ENCODE measurements at places on chromosomes 11 and 22.

GRCh38 chr11:26914968-26915367, 78.9 kb upstream of the FIBIN start:
- DNase-seq, result no peak

GRCh38 chr11:110158317-110159200, 65.4 kb downstream of the ZC3H12C start:
- DNase-seq, result no peak

GRCh38 chr22:35564975-35565867, 24.6 kb downstream of the RASD2 start:
- no peak for DNase-seq

DNA sequence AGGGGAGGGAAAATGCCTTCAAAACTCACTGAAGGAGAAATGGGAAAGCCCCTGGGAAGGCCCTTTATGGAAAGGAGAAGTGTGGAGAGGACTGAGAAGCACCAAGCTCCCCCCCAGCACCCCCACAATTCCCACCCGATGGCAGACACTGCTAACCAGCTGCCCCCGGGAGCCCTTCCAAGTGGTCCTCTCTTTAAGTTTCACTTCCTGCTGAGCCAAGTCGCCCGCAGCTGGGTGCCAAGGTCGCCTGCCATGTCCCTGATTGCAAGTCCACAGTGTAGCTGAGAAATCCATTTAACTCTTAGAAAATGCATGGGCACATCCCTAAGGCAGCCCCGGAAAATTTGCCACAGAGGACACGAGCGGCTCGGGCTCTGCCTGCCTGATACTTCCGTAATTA, 68.2 kb downstream of the GALNT18 start:
- DNase-seq, result no peak

DNA sequence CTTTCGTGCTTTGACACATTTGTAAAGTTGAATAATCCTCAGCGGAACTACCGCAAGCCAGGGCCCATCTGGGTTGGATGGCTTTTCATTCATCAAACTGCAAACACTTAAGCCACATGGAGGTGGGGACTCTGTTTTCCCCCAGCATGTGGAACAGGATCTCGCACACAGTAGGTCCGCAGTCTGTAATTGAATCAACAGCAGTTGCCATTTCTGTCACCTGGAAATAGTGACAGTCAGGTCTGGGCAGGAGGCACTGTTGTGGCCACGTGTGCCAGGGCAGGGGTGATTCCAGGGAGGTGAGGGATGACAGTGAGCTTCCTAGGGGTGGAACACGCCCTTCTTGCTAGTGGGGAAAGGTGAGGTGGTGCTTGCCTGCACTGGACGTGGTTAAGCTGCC, 50.7 kb upstream of the ANO1 start:
- DNase-seq, result no peak

- no peak for DNase-seq
Measured at GRCh38 chr22:46525389-46526243, 11.8 kb downstream of the CELSR1 start.

DNA sequence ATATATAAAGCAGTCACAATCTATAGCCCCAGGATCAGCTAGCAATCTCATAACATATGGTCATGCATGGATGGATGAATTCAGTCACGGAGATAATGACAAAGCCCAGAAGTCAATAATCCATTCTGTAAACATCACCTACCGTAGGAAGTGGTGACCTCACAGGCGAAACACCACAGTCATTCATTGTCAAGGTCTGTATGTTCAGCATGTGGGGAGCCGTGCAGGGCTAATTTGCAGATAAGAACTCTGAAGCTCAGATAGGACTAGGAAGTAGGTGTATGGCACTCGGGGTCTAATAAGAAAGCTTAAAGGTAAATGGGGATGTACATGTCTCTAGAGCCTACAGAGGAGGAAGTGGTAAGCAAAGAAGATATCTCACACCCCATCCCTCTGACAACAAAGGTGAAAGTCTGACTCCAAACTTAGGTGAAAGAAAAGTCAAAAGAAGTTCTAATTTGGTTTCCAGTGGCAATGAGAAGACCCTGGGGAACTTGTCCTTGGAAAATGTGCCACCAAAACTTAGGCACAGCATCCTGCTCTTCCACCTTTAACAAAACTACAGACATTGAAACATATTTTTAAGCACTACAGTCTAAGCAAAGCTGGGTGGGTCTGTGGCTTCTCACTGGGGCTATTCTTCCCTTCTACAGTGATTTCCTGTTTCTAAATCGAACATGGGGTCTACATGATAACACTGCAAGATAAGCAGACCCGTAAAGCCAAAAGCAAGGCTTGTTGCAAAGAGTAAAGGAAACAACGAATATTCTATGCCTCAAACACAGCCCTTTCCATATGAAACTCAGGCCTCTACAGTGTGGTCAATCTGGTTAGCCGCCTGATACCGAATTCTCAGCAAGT, 5.2 kb downstream of the CRTAM start:
- DNase-seq, result no peak

GRCh38 chr11:69799582-69799981, 19.6 kb downstream of the FGF3 start:
- DNase-seq, result no peak

DNA sequence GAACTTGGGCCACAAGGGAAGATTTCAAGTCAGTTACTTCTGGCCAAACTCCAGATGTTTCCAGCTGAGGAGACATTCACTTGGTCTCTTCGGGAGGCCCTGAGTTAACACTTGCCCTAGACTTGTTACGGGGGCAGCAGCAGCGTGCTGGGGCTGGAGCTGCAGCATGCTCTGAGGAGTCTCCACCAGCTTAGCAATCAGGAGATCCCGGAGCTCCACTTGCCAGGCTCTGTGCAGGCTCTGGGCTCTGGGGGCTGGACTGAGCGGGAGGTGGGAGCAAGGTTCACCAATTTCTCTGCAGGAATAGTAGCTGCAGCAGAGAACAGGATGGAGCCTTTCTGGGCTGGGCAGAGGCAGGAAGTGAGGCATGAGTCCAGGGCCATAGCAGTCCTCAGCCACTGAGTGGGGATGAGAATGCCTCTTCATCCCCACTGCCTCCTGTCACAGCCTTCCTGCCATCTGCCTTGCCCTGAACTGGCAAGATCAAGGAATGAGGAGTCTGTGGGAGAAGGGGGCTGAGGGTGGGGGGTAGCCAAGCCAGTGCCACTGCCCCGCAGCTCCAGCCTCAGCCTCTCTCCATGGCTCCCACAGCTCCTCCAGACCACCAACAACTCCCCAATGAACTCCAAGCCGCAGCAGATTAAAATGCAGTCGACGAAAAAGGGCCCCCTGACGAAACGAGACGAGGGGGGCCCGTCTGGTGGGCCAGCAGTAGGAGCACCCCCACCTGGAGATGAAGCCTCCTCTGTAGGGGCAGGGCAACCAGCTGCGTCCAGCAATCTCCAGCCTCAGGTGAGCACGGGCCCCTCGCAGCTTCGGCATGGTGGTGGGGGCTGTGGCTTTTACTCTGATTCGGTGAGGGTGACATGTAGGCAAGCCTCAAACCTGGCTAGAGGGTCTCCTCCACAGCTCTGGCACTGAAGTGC, 23.4 kb downstream of the GTPBP1 start:
- DNase-seq, result no peak

GRCh38 chr22:17056807-17057206, 28.0 kb upstream of the IL17RA start:
- no peak for DNase-seq

DNA sequence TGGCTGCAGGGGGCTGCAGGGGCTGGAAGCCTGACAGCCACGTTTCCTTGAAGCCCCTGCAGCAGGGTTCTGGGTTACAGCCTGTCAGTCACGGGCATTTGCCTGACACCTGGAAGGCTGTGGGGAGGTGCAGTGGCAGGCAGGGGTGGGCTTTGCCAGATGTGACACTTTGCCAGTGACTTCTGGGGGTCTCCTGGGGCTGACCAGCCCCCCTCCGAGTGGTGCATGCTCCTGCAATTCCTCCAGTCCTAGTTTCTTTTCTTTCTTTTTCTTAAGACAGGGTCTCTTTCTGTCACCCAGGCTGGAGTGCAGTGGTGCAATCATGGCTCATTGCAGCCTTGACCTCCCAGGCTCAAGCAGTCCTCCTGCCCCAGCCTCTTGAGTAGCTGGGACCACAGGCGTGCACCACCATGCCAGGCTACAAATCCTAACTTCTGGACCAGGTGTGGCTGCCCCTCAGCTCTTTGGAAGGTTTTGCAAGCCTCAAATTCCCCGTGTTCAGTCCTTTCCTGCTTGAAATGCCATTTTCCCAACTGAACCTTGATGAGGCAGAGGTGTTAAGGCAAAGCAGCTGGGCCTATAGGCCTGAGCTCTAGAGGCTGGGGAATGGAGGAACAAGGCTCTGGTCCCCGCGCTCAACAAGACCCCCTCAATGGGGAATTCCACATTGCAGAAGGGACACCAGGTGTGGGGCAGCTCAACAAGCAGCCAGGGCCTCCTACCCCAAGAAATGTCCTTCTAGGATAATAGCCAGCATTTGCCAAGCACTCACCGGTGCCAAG, 20.2 kb upstream of the CHKA start:
- no peak for DNase-seq

DNA sequence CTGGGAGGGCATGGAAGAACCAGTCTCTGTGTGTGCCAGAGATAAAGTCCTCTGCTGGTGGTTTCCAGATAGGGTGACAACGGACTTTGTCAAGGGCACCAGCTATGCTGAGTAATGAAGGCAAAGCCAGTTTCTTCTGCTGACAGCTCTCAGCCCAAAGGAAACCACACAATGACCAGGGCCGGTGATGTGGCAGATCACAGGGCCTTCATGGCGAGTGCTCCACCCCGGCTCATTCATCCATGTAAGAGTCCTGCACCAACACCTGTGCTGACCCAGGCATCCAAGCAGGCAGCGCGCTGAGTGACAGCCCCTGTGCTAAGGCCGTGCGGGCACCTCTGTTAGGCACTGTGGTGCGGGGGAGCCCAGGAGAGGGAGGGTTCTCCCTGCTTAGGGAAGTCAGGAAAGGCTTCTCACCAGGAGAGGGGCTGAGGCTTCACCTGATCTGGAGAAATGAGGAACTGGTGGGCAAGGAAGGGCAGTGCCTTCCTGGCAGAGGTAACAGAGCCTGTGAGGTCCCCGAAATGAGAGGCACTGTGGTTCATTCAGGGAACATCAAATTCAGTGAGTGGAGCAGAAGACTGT, 33.8 kb downstream of the TP53I11 start:
- no peak for DNase-seq

DNA sequence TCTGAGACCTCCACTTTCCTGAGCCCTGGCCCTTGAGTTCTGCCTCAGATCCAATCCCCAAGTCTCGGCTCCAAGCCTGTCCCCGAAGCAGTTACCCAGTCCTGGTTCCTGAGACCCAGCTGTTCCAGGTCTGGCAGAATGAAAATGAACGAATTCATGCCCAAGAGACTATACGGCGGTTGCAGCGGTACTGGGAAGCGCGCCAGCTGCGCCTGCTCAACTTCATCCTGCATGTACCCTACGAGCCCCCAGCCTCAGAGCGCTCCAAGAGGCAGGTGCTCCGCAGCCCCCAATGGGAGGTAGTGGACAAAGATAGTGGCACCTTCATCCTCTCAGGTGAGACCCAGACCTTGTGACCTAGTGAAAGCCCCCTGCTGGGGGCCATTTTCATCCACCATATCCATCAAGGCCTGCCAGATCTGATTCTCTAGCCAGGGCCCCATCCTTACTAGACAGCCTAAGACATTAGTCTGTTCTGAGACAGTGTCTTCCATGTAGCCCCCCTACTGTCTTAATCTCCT, 42.7 kb downstream of the DNHD1 start:
- DNase-seq, result no peak

DNA sequence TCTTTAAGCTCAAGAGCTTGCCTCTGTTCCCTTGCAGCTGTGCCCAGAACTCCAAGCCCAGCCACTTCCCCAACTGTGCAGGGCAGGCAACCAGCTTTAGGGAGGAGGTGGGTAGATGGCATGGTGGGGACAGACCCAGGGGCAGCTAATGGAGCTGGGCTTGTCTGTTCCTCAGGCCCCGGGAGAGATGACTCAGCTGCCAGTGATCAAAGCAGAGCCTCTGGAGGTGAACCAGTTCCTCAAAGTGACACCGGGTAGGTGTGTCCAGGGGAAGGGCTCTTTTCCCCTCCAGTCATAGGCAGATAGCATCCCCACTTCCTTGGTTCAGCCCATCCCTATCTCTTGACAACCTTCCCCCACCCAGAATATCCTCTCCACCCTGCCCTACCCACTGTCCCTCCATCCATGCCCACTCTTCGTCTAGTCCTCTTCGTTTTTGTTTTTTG, 32.4 kb downstream of the CREB3L1 start:
- no peak for DNase-seq

- no peak for DNase-seq
Measured at GRCh38 chr11:71298761-71299181, 46.4 kb upstream of the SHANK2 start.

DNA sequence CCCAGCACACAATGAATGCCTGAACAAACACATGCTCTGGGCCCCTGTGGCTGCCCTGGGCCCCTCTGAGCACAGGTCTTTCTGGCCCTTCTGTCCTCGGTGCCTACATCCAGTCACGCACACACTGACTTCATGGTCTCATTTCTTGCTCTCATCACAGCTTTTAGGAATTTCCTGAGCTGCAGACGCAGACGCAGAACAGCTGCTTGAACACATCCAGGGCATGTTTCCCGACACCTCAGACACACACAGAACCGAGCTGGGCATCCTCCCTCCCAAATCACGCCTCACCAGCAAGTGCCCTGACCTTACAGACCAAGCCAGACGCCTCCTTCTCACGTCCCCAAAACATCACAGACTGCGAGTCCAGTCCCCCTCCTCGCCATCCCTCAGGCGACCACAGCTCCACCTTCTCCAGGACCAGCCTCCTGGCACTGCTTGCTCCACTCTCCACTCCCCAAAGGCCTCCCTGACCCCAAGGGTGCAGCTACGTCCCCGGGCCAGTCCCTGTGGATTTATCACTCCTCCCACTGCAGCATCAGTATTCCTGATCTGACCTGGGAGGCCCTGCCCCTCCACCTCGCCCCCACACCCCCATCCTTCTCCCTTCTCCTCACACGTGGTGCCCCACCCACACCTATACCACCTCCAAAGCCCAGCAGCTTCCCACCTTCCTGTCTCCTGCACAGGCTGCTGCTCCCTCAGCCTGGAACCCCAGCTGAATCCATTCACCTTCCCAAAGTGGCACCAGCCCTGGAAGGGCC, 12.9 kb downstream of the SIRT3 start:
- no peak for DNase-seq

DNA sequence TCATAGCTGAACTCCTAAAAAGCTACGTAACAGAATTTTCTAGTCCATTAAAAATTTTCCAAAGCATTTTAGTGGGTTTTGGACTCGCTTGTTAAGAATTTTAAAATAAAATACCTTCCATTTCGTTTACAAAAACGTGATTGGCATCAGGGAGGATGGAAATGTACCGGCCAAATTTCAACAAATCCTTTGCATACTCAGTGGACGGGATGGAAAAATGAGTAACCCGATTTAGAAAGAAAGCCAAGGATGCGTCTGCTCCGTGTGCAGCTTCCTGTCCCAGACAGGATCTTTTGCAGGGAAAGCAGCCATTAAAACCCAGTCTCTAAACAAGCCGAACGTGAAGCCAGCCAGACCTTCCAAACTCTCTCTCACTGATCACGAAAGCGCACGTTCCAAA, 15.6 kb downstream of the TMEM184B start:
- no peak for DNase-seq

Data from cortex of kidney (tissue), 1 donor.